ENCODE measurements at places on chromosomes 3 and 15.

DNA sequence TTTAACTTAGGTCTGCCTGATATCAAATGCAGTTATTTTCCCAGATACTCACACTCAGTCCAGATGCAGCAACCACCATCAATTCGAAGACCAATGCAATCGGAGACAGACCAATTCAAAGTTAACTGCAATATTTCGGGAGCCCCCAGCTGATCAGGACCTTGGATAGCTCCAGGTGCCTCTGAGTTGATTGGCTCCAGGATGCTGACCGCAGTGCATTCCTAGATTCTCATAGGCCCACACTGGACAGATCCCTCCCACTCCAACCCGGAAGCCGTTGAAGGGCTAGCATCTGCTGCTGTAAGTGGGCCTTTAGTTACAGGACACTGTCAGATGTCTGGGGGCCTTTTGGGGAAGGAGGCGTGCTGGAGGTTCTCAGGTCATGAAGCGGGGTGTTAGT, 89.5 kb upstream of the ATP2B2 start:
- peak; percentile 31 for DNase-seq

DNA sequence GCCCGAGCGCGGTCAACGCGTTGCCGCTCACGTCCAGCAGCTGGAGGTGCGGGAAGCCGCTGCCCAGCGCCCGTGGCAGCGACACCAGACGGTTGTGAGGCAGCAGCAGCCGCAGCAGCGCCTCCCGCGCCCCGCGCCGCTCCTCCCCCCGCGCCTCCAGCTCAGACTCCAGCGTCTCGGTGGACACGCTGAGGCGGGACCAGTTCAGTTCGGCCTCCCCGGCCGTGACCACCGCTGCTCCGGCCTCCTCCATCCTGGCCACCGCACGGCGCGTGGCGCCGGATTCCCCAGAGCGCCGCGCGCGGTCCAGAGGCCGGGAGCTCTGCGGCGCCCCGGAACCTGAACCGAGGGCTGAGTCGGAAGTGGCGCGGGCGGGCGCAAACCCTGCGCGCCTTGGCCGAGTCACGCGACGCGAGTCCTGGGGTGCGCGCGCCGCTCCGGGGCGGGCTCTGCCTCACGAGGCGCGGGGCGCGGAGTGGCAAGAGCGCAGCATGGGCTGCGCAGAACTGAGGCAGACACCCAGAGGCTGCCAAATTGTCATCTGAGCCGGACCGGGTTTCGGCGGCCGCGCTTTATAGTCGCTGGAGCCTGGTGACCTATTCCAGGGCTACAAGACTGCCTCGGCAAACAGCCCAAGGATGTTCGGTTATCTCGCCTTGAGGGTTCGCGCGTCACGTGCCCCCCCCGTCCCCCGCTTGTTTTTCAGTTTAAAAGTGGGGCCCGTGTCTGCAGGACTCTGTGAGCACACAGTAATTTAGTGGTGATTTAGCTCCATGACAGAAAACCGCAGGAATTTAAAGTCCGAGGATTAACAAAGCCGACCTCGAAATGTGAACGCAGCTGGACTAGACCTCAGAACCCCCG, at the start of gene LRRC58:
LRRC58 (minus strand) TSS at position 364 of the 864 bp plus-strand sequence; CDS start at position 253, 111 bp downstream.
- DNase-seq = peak; percentile 84

DNA sequence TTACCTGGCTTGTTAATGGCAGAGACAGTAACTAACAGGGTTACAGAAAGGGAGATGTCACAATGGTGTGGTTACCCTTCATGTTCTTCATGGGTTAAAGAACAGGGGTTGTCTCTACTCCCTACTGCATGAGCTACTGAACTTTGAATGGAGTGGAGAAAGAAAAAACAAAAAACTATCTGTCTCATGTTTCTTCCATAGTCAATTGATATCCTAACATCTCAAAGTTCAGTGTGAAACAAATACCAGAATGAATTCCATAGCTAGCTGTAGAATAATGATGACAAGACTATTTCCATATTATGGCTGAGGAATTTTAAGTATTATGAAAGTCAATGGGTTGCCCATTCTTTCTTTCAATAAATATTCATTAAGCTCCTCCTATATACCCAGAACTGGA, 161.3 kb upstream of the LPP start:
- no peak for DNase-seq

DNA sequence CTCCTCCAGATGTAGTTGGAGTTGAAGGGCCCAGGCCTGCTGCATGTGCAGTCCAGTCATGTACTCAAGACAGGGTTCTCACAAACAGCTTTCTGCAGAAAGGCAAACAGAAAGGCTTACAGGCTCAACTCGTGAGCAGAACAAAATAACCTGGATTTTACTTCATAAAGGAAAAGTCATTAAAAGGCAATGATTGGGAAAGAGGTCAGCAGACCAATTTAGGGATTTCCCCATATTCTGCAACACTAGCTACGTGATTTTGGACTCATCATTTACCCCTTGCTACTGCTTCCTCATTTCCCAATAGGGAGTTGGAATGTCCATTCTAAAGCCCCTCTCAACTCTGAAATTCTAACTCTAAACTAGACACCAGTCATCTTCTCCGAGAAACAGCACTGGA, 18.1 kb downstream of the METTL6 start:
- no peak for DNase-seq

DNA sequence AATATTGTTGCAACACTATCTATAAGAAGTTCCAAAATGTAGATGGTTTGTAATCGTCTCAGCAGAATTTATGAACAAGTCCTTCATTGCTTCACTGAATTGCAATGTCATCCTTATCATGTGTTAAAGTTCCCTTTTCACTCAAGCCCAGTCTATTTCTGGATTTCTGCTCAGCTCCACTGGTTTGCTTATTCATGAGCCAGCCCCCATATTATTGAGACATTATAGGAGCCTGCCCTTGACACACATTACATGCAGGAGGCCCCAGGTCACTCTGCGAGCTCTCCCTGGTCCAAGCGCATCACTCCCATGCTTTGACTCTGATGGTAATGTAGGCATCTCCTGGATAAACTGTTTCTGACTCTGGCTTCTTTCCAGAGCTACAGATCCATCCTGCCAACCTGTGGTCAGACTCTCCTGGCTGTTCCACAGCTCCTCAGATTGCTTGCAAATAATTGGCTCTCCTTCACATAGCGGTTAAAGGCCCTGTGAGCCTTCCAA, 56.9 kb downstream of the ABTB1 start:
- no peak for DNase-seq

DNA sequence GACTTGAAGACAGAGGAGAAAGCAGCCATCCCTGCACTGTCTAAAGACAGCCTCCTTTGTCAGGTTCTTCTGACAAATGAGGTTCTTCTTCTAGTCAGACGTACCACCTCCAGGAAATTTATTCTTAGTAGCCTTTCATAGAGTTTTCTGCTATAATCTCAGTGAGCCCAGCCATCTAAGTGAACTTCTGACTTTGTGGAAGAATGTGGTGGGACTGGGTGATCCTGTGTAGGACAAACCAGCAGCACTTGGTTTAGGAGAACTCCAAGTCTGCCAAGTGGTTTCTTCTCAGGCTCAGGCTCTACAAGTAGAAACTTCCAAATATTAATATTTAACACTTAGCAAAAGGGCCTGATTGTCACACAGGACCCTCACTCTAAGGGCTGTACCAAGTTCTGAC, 52.1 kb downstream of the TIPARP start:
- no peak for DNase-seq

GRCh38 chr3:158470944-158471638, 99.9 kb upstream of the MLF1 start:
- peak; percentile 33 for DNase-seq

GRCh38 chr3:144590854-144591253, 619.2 kb downstream of the DIPK2A start:
- DNase-seq = peak; percentile 77

DNA sequence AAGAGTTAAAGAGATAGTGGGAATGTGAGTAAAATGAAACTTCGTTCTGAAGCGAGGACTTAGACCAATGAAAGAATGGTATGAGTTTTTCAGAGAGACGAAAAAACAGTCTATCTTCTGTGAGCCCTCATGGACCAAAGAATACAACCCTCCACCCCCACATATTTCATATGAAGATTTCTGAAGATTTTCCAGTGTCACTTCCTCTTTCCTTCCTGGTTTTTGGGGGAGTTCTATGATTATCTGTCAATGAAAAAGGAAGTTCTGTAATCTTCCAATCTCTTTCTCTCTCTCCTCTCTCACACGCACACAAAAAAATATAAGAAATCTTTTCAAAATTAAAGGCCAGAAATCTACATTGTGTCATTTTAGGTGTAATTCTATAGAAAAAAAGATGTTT, 27.7 kb downstream of the CMSS1 start:
- no peak for DNase-seq

- no peak for DNase-seq
Measured at GRCh38 chr15:90576711-90577389, 47.1 kb downstream of the CRTC3 start.

- no peak for DNase-seq
Measured at GRCh38 chr3:171183042-171183441, 156.5 kb upstream of the SLC2A2 start.

DNA sequence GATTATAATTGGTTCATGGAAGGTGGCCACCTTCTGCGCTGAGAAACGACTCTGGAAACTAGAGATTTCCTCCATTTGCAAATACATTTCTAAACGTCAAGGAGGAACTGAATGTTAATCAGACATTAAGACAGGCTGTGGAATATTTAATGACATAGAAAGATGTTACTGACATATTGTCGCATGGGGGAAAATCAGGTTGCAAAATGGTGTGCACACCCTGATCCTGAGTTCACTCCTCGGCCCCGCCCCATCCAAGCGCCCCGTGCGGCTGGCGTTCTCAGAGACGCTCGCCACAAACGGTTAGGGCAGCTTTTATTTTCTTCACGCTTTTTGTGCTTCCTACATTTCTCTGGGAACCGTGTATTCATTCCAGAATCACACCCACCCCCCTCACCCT, 10.7 kb downstream of the H1-8 start:
- no peak for DNase-seq

GRCh38 chr3:14248477-14248848, 69.8 kb downstream of the LSM3 start:
- DNase-seq = no peak

- no peak for DNase-seq
Measured at GRCh38 chr3:149122721-149123578, 6.5 kb upstream of the HPS3 start.

DNA sequence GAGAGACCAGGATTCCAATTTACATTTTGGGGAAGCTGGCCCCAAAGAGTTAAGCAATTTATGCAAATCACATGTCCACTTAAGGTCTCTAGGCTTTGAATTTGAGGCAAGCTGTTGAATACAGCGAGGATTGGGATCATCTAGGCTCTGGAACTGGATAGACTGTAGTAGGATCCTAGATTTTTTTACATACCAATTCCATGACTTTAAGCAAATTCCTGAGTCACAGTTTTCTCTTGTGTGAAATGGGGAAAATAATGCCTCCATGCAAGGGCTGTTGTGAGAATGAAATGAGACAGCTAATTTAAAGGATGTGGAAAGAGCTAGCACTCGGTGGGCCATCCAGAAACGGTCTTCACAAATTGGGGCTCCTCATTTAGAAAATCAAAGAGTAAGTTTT, 103.4 kb downstream of the MINAR1 start:
- peak; percentile 20 for DNase-seq

GRCh38 chr3:15292765-15293522, 39.4 kb downstream of the SH3BP5 start:
- DNase-seq = no peak

DNA sequence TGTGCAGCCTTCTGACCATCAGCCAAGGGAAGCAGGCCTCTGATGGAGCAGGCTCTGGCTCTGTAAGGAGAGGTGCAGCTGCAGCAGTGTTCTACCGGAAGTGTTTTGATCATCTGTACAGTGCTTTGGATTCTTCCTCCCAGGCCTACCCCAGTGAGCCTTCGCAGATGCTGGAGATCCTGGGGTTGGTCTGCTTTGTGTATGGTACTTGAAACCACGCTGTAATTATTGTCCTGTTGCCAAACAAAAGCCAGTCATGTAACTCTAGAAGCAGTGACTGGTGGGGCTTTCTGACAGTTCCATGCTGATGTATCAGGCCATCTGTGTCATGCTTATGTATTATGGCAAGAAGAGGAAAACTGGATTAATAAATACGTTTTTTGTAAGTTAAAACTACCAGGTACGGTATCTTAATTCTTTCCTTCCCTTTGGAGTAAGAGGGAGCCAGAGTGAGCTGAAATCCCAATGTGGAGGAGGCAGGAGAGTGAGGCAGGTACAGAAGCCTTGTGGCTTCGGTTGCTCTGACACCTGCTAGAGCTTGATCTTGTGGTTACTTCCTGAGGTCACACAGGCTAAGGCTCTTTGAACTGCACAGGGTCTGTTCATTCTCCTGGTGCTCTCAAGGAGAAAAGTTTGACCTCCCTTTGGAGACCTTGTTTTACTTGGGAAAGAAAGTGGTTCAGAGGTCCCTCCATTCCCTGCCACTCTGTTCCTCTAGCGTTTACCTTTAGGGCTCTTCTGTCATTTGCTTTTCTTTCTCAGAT, 3.7 kb downstream of the TMEM42 start:
- DNase-seq = no peak

- no peak for DNase-seq
Measured at GRCh38 chr15:50939911-50940310, 31.4 kb downstream of the AP4E1 start.

- DNase-seq = no peak
Measured at GRCh38 chr15:61380270-61380669, 151.2 kb upstream of the RORA start.
